Mesothelial cell of epicardium (in vitro differentiated cells): ENCODE measurements at places on chromosomes 3 and 15.

GRCh38 chr3:195094191-195094921 lies 176.6 kb downstream of the XXYLT1 start:
- no peak for DNase-seq
- no peaks in the 10 kb centered on the region for H3K27me3 ChIP-seq
- no peak overlapping the region for H3K4me3 ChIP-seq
- peaks cover 16% of the 10 kb centered on the region for H3K36me3 ChIP-seq
- H3K27ac ChIP-seq, result peak overlapping the region; percentile 40

GRCh38 chr3:38644016-38644661 lies 5.3 kb downstream of the SCN5A start:
- H3K36me3 ChIP-seq, result no peaks in the 10 kb centered on the region
- peaks cover 41% of the 10 kb centered on the region for H3K27me3 ChIP-seq
- H3K27ac ChIP-seq, result no peak overlapping the region
- peaks cover 2% of the 10 kb centered on the region for H3K4me1 ChIP-seq
- no peak for DNase-seq
- no peak overlapping the region for H3K4me3 ChIP-seq

- H3K27ac ChIP-seq, result no peak overlapping the region
- no peak for DNase-seq
- no peaks in the 10 kb centered on the region for H3K27me3 ChIP-seq
- H3K4me1 ChIP-seq, result no peaks in the 10 kb centered on the region
Measured at GRCh38 chr3:83649692-83650091, 1309.1 kb upstream of the CADM2 start.

GRCh38 chr3:12986031-12986430 lies 87.2 kb downstream of the IQSEC1 start:
- no peak overlapping the region for H3K4me3 ChIP-seq
- H3K27ac ChIP-seq, result no peak overlapping the region
- peaks cover 5% of the 10 kb centered on the region for H3K4me1 ChIP-seq
- no peaks in the 10 kb centered on the region for H3K27me3 ChIP-seq
- DNase-seq, result no peak
- peaks cover 6% of the 10 kb centered on the region for H3K36me3 ChIP-seq

DNA sequence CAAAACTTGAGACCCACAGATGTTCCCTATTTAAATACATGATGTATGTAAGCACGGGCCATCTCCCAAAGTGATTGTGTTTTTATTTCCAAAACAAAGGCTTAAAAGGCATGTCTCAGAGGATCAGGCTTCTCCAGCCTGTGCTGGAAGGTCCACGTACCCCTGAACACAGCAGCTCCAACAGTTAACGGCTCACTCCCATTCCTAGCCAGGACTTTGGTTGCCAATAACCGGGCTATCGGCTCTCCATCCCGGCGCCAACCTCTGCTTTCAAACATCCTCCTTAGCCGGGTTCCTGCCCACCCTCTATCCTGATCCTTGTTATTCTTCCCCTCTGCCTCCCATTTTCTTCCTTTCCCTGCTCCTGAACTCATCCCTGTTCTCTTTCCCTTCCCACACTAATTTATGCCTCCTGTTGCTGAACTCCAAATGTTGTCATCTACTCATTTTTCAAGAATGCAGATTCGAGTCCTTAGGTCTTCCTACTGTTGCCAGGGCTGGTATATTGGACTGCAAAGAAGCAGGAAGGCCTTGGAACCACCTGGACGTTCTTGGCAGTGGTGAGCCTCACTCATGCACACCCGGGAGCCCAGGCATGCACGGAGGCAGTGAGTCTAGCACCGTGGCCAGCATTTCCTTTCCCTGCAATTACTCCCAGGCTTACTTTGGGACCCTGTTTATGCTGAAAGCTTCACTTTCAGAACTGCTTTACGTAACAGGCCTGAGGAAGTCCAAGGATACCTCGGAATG lies 128.4 kb upstream of the RAD18 start:
- DNase-seq, result no peak
- no peak overlapping the region for H3K27ac ChIP-seq

DNA sequence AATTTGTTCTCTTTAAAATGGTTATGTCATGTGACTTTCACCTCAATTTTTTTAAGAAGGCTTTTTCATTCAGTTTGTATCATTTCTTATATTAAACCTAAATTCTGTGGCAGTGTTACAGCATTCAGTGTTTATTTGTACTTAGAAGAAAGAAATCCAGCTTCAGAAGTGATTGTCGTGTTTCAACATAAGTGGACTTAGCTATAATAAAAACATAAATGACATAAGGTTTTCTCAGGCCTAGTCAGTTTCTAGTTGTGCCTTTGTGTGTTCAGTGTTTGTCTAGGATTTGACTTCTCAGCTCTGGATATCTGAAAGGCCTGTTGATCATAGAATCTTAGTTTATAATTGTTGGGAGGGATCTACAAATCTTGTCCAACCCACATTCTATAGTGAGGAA lies 80.5 kb downstream of the STT3B start:
- peak overlapping the region; percentile 86 for H3K27ac ChIP-seq
- no peak for DNase-seq
- peaks cover 30% of the 10 kb centered on the region for H3K4me1 ChIP-seq
- no peak overlapping the region for H3K4me3 ChIP-seq
- peaks cover 36% of the 10 kb centered on the region for H3K36me3 ChIP-seq

- H3K4me3 ChIP-seq, result no peak overlapping the region
- H3K27me3 ChIP-seq, result no peaks in the 10 kb centered on the region
- H3K36me3 ChIP-seq, result peaks cover 2% of the 10 kb centered on the region
- no peak overlapping the region for H3K27ac ChIP-seq
Measured at GRCh38 chr15:74857671-74858368, 14.9 kb upstream of the ULK3 start.

GRCh38 chr15:40388941-40389823 lies 6.7 kb downstream of the KNSTRN start:
- peaks cover 6% of the 10 kb centered on the region for H3K4me1 ChIP-seq
- DNase-seq, result no peak
- H3K27ac ChIP-seq, result no peak overlapping the region
- no peaks in the 10 kb centered on the region for H3K27me3 ChIP-seq

GRCh38 chr3:48473617-48473952 lies 27.0 kb downstream of the ATRIP start:
- H3K36me3 ChIP-seq, result peaks cover 9% of the 10 kb centered on the region
- peak overlapping the region; percentile 92 for H3K4me3 ChIP-seq
- peak overlapping the region; percentile 100 for H3K27ac ChIP-seq
- no peaks in the 10 kb centered on the region for H3K27me3 ChIP-seq
- peaks cover 18% of the 10 kb centered on the region for H3K4me1 ChIP-seq
- DNase-seq, result no peak

- DNase-seq, result no peak
- peak overlapping the region; percentile 92 for H3K4me3 ChIP-seq
- peaks cover 56% of the 10 kb centered on the region for H3K4me1 ChIP-seq
- H3K27ac ChIP-seq, result peak overlapping the region; percentile 94
Measured at GRCh38 chr15:92885224-92886041, 14.7 kb upstream of the CHD2 start.

- peaks cover 56% of the 10 kb centered on the region for H3K4me1 ChIP-seq
- DNase-seq, result peak; percentile 40
- H3K27me3 ChIP-seq, result peaks cover 23% of the 10 kb centered on the region
- peaks cover 2% of the 10 kb centered on the region for H3K36me3 ChIP-seq
Measured at GRCh38 chr3:186097663-186098451, 11.0 kb downstream of the ETV5 start.

DNA sequence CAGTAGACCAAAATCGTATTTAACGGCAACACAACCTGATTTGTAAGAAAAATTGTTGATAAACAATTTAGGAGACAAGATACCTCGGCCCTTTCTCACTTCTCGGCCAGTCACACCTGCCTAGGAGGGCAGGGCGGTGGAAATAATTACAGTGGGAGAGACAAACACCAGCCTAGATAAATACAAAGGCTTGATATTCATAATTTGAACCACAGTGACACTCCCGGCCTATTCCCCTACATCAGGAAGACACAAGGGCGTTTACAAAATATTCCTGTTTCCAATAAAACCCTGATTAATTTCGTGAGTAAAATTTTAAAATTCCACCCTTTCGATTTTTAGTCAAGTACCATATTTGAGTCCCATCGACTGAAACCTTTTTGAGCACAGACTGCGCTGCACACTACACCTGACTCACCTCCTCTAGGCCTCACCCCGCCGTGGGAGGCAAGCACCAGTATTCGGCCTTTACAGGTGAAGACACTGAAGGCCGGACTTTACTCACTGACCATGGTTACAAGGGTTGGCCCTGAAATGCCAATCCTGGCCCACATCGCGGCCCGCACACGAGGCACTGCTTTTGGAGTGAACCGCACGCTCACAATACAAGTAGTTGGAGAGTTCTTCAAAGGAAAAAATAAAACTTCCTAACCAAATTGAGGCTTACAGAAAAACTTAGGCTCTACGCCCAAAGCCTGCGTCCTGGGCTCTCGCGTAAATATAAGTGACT lies 794 bp downstream of the ARPP19 start:
- H3K27ac ChIP-seq, result peak overlapping the region; percentile 99
- H3K27me3 ChIP-seq, result no peaks in the 10 kb centered on the region
- peak overlapping the region; percentile 89 for H3K4me3 ChIP-seq
- no peak for DNase-seq
- peaks cover 19% of the 10 kb centered on the region for H3K4me1 ChIP-seq

DNA sequence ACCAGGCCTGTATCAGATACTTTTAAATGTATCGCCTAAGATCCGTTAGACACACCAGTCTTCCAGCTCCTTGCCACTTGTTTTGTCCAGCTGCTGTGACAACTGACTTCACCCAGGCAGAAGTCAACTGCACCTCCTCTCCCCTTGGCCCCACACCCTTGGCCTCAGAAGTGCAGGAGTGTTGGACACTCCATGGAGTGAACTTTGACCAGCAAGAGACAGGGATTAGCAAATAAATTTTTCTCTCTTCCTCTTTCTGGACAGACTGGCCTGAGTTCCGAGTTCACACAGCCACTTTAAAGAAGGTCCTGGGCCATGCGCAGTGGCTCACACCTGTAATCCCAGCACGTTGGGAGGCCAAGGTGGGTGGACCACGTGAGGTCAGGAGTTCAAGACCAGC lies 2.9 kb upstream of the CLN6 start:
- no peak overlapping the region for H3K4me3 ChIP-seq
- H3K27me3 ChIP-seq, result no peaks in the 10 kb centered on the region
- peaks cover 1% of the 10 kb centered on the region for H3K36me3 ChIP-seq
- H3K27ac ChIP-seq, result no peak overlapping the region

- H3K36me3 ChIP-seq, result peaks cover 31% of the 10 kb centered on the region
- DNase-seq, result no peak
- H3K27ac ChIP-seq, result no peak overlapping the region
- peaks cover 22% of the 10 kb centered on the region for H3K4me1 ChIP-seq
Measured at GRCh38 chr15:100108846-100109245, 232.9 kb downstream of the ADAMTS17 start.

GRCh38 chr3:119538772-119539171 lies 20.6 kb downstream of the CD80 start:
- H3K4me1 ChIP-seq, result no peaks in the 10 kb centered on the region
- DNase-seq, result no peak
- peaks cover 6% of the 10 kb centered on the region for H3K27me3 ChIP-seq

DNA sequence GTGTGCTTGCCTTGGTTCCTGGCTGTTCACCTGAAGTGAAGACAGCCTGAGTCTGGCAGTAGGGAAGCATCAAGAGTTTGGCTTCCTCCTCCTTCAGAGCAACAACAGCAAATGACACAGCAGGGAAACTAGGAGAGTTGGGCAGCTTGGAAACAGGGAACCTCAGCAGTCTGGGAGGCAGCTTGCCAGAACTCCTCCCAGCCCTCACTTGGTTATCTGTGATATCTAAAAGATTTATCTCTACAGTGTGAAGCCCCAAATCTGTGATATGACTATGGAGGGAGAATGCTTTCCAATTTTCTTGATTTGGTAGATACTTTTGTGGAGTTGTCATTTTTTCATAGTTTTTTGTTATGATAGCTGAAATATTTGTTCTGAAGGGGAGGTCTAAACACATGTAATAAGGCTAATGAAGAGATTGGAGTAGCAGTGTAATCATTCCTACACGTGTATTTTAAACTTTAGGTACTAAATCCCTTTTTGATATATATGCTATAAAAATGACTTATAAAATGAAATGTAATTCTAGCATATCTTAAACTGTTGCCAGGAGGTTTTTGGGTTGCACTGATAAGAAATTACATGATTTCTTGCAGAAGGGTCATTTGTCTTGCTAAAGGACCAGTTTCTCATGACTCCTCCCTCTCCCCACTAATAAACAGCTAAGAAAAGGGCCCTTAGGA lies 20.8 kb downstream of the UBE2E1 start:
- H3K27ac ChIP-seq, result peak overlapping the region; percentile 49
- no peak overlapping the region for H3K4me3 ChIP-seq
- H3K4me1 ChIP-seq, result peaks cover 28% of the 10 kb centered on the region
- H3K36me3 ChIP-seq, result peaks cover 5% of the 10 kb centered on the region

GRCh38 chr3:159513444-159513843 lies 475.2 kb upstream of the IL12A start:
- DNase-seq, result no peak
- no peaks in the 10 kb centered on the region for H3K36me3 ChIP-seq
- H3K4me3 ChIP-seq, result no peak overlapping the region

- no peaks in the 10 kb centered on the region for H3K36me3 ChIP-seq
- no peak overlapping the region for H3K27ac ChIP-seq
- no peak for DNase-seq
- H3K4me3 ChIP-seq, result no peak overlapping the region
- H3K27me3 ChIP-seq, result no peaks in the 10 kb centered on the region
- H3K4me1 ChIP-seq, result no peaks in the 10 kb centered on the region
Measured at GRCh38 chr3:52346623-52347530, 30.8 kb downstream of the DNAH1 start.

GRCh38 chr3:70716832-70717231 lies 404.4 kb upstream of the MDFIC2 start:
- peak overlapping the region; percentile 19 for H3K27ac ChIP-seq
- peaks cover 12% of the 10 kb centered on the region for H3K4me1 ChIP-seq
- H3K27me3 ChIP-seq, result no peaks in the 10 kb centered on the region
- no peak overlapping the region for H3K4me3 ChIP-seq

GRCh38 chr3:190701096-190701532 lies 161.4 kb downstream of the GMNC start:
- no peak overlapping the region for H3K27ac ChIP-seq
- no peaks in the 10 kb centered on the region for H3K27me3 ChIP-seq
- H3K4me1 ChIP-seq, result peaks cover 21% of the 10 kb centered on the region
- no peak for DNase-seq
- no peak overlapping the region for H3K4me3 ChIP-seq
- no peaks in the 10 kb centered on the region for H3K36me3 ChIP-seq

- H3K4me1 ChIP-seq, result peaks cover 28% of the 10 kb centered on the region
- H3K27me3 ChIP-seq, result peaks cover 64% of the 10 kb centered on the region
- H3K27ac ChIP-seq, result no peak overlapping the region
- no peaks in the 10 kb centered on the region for H3K36me3 ChIP-seq
Measured at GRCh38 chr15:66172324-66172980, 81.1 kb downstream of the MEGF11 start.

DNA sequence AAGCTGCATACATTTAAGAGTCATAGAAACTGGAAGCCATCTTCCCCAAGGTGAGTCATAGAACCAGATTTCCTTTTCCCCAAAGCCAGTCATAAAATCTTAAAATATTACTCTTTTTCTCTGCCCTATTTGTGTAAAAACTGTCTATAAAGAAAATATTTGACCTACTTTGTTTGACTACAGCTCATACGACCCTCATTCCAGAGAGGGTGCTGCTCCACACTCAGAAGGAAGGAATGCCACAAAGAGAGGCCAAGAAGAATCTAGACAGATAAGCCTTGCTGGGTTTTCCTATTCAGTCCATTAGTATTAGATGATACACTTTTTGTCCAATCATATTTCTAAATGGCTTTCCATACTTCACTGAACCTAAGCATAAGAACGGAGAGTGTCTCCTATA lies 671.6 kb upstream of the SGO1 start:
- DNase-seq, result no peak
- H3K27ac ChIP-seq, result no peak overlapping the region
- H3K36me3 ChIP-seq, result no peaks in the 10 kb centered on the region
- no peaks in the 10 kb centered on the region for H3K4me1 ChIP-seq
- no peaks in the 10 kb centered on the region for H3K27me3 ChIP-seq

GRCh38 chr3:26668696-26669095 lies 46.1 kb downstream of the LRRC3B start:
- no peak overlapping the region for H3K4me3 ChIP-seq
- no peak overlapping the region for H3K27ac ChIP-seq
- no peaks in the 10 kb centered on the region for H3K36me3 ChIP-seq
- DNase-seq, result no peak
- no peaks in the 10 kb centered on the region for H3K4me1 ChIP-seq
